ENCODE measurements at places on chromosomes 2 and 18.

DNA sequence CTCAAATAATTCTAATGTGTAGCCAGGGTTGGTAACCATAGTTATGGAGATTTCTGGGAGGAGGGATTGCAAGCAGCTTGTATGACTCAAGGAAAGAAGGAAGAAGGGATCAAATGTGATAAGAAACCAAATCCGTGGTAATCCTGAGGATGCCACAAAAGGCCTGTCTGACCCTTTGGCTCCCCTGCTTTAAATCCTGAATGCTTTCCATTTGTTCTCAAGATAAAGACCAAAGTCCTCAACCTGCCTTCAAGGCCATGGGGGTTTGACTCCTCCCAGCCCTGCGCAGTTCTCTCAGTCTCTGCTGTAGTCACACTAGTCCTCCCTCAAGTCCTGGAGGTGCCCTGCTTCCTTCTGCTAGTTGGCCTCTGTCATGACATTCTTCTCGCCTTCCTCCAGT lies 74.0 kb downstream of the SUMO1 start:
- DNase-seq: no peak

DNA sequence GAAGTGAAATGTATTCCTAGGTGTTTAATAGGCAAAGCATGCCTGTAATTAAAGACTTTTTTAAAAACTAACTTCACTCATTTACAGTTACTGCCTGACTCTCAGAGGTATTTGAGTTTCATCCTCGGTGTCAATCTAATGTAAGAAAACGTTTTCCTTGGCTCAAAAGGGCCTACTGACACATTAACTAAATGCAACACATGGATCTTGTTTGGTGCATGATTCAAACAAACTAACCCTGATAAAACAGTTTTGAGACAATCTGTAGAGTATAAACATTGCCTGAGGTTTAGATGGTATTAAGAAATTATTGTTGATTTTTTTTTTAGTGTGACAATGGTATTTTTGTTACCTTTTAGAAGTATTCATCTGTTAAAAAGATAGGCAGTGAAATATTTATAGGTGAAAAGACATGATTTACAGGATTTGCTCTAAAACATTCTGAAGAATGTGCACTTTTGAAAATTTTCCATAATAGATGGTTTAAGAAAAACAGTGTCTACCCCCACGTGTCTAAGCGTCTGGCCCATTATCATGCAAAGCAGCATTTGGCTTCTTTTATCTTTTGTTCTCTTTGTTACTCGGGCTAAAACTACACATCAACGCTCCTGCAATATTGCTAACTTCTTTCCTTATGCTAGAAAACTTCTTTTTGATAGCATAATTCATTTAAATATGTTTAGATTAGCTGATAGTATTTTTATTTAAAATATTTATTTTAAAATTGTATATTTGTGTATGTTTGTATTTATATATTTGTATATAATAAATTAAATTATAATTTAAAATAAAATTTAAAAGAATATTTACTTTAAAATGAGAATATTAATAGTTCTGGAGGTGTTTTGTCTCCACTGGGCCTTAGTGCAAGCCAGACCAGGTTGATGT lies 160.2 kb upstream of the NDUFV2 start:
- DNase-seq: no peak

DNA sequence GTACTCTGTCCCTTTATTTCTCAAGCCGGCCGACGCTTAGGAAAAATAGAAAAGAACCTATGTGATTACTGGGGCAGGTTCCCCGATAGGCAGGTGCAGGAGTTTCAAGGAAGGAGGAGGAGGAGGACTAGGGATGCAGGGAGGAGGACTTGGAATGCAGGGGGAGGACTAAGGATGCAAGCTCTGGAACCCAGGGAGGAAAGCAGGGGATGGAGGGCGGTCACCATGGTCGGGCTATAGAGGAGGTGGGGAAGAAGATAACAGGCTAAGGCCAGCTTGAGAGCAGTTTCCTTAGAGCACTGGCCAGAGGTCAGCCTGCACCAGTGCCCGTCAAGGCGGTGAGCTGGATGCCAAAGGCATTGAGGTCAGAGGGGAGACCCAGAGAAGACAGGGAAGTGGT lies 18.7 kb upstream of the B3GNT7 start:
- DNase-seq: no peak

DNA sequence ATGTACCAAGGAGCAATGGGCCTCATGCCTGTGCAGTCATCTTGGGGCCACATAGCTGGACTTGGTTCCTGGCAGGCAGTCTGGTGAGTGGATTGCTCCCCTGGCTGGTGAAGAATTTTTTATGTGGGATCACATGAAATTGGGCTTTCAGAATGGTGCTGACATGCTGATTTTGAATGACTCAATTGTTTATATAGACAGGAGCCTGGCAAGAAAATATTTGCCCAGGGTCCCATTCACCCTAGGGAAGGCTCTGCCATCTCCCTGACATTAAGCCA lies 266.9 kb downstream of the DYSF start:
- no peak for DNase-seq

GRCh38 chr2:136901732-136902131 lies 136.4 kb downstream of the THSD7B start:
- no peak for DNase-seq

DNA sequence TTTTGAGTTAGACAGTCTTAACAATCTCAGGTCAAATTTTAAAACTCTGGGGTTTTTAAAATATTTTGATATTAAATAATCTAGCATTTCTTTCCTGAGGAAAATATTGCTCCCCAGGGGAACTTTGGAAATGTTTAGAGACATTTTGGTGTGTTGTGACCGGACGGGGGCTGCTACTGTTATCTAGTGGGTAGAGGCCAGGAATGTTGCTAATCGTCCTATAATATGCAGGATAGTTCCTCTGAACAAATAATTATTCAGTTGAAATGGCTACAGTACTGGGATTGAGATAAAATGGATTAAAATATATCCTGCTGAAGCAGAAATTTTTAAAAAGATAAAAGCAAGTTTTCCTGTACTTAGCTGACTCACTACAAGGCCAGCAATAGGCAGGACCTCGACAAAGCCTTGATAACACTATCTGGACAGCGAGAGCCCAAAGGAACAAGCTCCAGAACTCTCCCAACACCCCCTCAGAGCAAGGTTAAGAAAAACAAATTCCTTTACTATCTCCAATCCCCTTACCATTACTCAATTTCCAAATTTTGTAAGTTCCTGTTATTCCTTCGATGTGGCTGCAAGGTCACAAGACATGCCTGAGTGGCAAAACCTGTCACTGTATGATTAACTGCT lies 1407.4 kb downstream of the SUCLG1 start:
- DNase-seq: no peak

DNA sequence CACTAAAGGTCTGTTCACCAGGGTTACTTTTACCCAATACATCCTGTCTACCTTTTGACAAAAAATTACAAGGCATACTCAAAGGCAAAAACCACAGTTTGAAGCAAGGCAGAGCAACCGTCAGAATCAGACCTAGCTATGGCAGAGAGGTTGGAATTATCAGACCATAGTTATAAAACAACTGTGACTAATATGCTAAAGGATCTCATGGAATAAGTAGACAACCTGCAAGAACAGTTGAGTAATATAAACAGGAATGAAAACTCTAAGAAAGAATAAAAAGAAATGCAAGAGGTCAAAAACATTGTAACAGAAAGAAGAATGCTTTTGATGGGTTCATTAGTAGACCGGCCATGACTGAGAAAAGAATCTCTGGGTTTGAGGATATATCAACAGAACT lies 318.8 kb upstream of the KCNH7 start:
- no peak for DNase-seq

DNA sequence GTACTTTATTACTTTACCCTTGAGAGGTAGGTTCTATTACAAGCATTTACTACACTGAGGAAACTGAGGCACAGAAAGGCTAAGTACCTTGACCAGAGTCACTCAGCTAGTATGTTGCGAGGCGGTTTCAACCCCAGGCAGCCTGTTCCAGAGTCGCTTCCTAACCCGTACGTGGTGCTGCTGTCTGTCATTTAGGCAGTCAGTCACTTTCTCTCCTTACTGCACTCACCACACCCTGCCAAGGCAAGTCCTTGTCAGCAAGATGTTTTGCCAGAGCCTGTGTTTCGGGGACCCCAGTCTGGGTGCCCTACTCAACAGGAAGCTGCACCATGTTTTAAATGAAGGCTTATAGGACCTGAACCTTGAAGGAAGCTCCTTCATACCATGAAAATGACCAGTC lies 174.9 kb downstream of the TPGS2 start:
- no peak for DNase-seq

- DNase-seq: no peak
Observed at GRCh38 chr18:46386788-46387187, 270.2 kb downstream of the LOXHD1 start.

DNA sequence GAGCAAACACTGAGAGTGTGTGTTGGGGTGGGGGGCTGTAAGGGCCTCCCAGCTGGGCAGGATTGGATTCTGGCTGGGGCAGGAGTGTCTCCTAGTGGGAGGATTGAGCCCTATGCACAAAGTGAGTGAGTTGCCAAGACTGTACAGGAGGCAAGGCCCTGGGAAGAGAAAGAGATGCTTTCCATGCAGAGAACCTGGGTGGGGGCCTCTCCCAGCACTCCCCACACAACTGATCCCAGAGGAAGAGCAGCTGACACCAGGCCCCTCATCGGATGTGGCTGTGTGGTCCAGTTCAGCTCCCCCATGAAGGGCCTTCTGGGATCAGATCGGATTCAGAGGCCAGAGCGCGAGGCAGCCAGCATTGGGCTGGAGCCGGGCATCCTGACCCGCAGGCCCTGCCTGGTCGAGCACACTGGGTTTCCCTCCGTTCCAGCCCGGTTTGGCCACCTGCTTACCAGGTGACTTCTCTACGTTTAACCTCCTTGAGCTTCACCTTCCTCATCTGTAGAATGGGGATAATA lies 49.4 kb upstream of the FAHD2A start:
- DNase-seq: no peak

- no peak for DNase-seq
Observed at GRCh38 chr18:68666381-68666780, 48.5 kb downstream of the TMX3 start.

- DNase-seq: peak; percentile 85
Observed at GRCh38 chr2:16756831-16757644, 91.4 kb upstream of the CYRIA start.

GRCh38 chr18:74299746-74300145 lies 8.0 kb upstream of the CYB5A start:
- DNase-seq: no peak

DNA sequence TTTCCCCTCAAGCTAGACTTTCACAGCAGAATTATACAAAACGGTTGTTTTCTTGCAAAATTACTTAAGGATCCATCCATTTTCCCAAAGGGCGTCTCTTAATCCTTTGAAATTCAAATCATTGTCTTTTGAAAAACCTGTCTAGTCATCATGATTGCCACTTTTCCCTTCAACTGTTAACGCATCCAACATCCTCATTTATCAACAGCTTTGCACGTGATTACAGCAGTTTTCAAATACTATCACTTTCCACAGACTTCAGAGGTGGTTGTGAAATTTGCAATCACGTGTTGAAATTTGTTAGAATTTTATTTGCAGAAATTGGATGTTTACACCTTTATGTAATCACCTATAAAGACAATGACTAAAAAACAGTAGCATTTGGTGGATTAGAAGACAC lies 304.4 kb upstream of the SLC39A10 start:
- DNase-seq: no peak

- no peak for DNase-seq
Observed at GRCh38 chr2:193462411-193462810, 1267.7 kb upstream of the TMEFF2 start.

- no peak for DNase-seq
Observed at GRCh38 chr2:41598161-41598894, 449.5 kb upstream of the PKDCC start.

Data from NCI-H1417 (cell line).